ENCODE measurements at places on chromosomes 7 and 10.
A peak's percentile ranks its signal among the peaks of the same experiment; 100 is the strongest.

DNA sequence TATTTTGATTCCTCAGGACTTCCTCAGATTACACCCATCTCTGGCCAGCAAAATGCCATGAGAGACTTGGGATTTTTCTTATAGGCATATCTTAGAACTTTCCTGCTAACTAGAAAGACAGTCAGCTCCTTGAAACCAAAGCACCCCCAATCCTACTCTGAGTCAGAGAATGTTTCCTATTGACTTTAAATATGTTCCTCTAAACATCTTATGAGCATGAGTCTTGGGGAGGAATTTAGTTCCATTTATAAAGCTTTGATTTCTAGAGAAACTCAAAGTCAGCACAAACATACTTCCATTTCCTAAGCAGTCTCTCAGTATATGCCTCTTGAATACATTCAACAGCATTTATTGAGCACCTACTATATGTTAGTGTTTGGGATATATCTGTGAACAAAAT is 128.5 kb downstream of the INHBA start:
- no peak for DNase-seq

- DNase-seq: no peak
Measured at GRCh38 chr10:78594559-78595268, 474.1 kb upstream of the ZMIZ1 start.

GRCh38 chr7:108196004-108196403 is 65.8 kb upstream of the LAMB4 start:
- no peak for DNase-seq

DNA sequence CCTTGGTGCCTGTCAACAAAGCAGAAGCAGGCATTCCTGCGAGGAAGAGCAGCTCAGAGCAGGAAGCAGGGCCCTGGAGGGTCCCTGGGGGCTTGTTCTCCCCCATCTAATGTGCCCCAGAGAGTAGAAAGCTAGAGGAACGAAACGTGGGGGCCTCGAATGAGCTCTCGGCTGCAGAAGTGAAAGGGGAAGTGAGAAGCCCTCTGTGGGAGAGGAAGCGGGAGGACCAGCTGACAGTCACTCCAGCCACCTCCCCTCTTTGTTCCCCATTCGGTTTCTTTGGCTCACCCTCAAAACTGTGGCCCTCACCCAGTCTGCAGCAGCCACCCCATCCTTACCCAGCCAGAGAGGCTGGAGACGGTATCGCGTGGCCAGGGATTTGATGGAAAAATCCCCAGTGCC is 25.0 kb downstream of the C10orf105 start:
- DNase-seq: no peak

DNA sequence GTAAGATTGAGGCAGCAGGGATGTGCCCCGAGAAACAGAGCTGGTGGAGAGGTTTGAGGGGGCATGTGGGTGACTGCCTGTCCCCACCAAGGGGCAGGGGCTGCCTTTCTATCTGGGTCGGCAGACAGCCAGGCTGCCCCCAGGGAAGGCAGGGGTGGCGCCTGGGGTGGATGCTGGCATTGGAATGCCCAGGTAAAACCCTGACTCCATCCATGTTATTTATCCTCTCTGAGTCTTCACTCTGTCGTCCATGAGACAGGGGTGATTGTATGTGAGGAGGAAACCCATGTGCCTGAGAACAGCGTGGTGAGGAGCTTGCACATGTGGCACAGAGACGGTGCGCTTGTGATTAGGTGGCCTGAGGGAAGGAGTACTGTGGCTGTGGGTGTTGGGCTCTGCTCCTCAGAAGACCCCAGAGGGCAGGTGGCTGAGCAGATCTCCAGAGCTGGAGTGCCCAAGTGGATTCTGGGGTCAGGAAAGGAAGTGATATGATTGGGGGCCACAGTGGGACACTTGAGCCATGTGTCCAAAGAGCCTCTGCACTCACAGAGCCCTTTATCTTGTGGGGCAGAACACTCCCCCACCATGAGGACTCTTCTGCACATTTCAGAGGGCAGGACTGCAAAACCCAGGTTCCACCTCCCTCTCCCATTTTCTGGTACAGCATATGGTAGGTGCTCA is 100.4 kb upstream of the RET start:
- no peak for DNase-seq

DNA sequence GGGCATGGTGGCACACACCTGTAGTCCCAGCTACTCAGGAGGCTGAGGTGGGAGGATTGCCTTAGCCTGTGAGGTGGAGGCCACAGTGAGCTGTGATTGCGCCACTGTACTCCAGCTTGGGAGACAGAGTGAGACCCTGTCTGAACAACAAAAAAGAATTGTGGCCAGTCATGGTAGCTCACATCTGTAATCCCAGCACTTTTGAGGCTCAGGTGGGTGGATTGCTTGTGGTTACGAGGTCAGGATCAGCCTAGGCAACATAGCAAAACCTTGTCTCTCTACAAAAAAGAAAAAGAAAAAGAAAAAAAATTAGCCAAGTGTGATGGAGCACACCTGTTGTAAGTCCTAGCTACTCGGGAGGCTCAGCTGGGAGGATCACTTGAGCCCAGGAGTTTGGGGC is 22.8 kb downstream of the MARCHF5 start:
- no peak for DNase-seq

GRCh38 chr7:79806161-79806734 is 328.4 kb upstream of the GNAI1 start:
- DNase-seq: peak; percentile 26

DNA sequence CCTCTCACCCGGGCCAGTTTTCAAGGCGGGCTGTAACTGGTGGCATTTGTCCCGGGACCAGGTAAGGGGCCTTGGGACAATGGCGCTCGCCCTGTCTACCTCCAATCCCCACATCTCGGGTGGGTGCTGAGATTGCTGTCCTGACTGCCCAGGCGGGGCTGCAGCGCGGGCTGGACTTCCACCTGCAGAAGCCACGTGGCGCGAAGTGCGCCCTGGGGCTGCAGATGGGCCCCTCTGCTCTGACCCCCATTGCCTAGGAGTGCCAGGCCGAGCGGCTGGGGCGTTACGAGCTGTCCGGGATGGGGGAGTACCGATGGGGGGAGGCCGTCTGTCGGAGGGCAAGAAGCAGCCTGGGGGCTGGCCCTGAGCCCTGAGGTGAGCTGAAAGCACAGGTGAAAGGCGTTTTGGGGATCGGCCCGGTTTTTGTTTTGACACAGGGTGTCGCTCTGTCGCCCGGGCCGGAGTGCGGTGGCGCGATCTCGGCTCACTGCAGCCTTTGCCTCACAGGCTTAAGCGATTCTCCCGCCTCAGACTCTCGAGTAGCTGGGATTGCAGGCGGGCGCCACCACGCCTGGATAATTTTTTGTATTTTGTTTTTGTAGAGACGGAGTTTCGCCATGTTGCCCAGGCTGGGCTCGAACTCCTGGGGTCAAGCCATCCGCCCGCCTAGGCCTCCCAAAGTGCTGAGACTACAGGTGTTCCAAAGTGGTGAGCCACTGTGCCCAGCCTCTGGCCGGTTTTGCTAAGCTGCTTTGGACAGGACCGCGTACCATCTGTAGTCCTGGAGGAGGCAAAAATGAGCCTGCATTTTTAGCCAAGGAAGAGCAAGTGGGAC is at the start of gene SFXN2:
Gene SFXN2 (plus strand): TSS at position 16 of the 835 bp plus-strand sequence. CDS start 12,001 bp downstream, outside the sequence.
- DNase-seq: peak; percentile 75

DNA sequence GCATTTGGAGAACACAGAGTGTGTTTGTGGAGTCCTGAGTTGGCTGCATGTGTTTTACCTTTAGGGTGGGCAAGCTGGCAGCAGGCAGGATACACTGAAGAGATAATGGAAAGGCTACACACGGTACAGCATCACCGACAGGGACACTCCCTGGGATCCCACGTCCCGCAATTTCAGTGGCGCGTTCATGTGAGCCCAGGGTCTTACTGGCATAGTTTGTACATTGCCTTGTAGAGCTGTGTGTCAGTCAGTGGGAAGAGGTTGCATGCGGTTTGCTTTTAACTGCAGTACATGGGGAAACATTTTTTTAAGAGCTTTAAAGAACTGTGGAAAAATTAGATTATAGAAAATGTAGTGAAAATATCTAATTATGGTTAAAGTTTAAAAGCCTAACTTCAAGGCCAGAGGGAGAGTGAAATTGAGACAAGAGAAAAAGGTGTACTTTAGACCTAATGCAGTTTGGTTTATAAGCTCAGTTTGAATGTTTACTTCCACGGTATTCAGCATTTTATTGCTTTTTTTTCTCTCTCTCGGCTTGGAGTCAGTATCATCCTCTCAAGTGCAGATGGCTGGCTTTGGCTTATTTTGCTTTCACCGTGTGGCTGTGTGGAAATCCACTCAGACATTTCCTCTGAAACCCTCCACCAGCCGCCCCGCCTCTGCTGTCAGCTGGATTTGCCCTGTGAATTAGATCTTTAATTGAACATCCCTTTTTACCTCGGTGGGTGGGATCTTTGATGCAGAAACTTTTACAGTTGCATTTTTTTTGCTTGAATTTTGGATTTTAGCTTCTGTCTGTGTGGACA is 364.2 kb upstream of the COBL start:
- no peak for DNase-seq

DNA sequence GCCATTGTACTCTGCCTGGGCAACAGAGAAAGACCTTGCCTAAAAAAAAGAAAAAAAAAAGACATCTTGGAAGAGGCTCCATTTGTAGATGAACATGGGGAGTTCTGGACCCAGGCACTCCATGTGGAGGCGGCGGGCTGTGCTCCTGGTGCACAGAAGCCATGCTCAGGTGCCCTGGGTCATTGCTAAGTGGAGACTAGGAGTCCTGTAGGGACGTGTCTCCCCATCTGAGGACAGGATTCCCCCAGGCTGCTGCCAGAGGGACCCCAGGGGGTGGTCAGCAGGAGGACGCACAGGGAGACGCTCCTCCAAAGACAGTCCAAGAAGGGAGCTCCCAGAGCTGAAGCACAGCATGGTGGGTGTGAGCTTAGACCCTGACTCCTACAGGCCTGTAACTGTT is 34.3 kb downstream of the SBDS start:
- no peak for DNase-seq

Measured in GM23338 (cell line).